Right kidney (tissue), 9 donors: ENCODE measurements at places on chromosomes 11 and 22.
A peak's percentile ranks its signal among the peaks of the same experiment; 100 is the strongest.

DNA sequence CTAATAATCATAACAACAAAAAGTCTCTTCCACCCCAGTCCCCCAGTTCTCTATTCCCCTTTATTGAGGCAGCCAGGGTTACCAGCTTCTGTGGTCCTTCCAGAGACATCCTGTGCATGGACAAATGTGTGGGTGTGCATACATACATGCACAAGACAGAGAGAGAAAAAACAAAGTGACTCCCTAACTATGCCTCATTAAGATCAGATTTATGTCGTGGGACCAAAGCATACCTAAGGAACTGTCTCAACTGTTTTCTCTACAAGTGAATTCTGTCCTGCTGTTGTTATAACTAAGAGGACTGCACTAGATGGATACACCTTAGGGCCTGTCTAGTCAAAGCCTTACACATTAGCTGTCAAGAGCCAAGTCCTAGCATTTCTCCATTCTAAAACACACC lies 106.7 kb downstream of the MRTFA start:
- DNase-seq, result no peak

DNA sequence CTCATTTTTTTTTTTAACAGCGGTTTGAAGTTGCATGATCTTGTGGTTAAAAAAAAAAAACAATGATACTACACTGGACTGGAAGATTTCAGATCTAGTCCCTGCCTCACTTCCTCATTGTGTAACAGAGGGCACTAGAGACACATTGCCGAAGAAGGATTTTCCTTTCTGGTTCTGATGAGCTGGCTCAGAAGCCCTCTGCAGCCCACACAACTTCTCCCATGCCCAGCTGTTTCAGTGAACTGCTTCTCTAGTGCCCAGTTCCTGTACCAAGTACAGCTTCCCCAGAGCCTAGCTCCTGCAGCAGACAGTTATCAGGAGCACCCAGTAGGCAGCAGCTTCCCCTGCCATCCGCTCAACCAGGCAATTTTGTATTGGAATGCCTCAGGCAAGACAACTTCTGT lies 29.5 kb upstream of the ANO5 start:
- no peak for DNase-seq

GRCh38 chr11:1358286-1358685 lies 31.4 kb upstream of the BRSK2 start:
- no peak for DNase-seq

- DNase-seq, result no peak
These were observed 16.0 kb upstream of the POU2AF1 start for GRCh38 chr11:111395081-111395480.

- peak; percentile 33 for DNase-seq
These were observed 1179.0 kb downstream of the LRRC4C start for GRCh38 chr11:40280159-40281051.

DNA sequence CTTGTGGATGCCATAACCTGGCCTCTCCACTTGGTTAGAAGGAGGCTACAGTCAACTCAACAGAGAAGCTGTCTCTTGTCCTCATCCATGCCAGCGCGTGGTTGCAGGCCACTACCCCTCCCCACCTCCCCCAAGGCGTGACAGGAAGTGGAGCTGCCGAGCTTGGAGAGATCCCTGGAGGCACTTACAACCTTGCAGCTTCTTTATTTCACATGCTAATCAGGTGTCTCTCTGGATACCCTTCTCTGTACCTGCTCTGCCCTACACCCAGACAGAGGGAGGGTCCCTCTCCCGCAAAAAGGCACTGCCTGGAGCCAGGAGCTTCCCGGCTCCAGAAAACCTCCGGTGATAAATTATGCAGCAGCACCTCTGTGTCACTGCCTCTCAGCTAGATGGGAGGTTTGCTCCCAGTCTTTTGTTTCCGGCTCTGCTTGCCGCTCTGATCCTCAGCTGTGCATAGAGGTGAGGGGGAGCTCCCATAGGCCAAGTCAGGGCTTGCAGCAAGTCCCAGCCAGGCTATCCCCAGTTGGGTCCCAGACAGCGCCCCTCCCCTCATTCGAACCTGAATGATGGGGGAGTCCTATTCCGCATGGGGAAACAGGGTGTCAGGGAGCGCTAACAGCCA lies 5.7 kb downstream of the LRP4 start:
- DNase-seq, result peak; percentile 67

- DNase-seq, result peak; percentile 7
These were observed 33.8 kb downstream of the OR2AG2 start for GRCh38 chr11:6737872-6738466.

- DNase-seq, result no peak
These were observed 6.8 kb downstream of the OMP start for GRCh38 chr11:77109236-77110019.

DNA sequence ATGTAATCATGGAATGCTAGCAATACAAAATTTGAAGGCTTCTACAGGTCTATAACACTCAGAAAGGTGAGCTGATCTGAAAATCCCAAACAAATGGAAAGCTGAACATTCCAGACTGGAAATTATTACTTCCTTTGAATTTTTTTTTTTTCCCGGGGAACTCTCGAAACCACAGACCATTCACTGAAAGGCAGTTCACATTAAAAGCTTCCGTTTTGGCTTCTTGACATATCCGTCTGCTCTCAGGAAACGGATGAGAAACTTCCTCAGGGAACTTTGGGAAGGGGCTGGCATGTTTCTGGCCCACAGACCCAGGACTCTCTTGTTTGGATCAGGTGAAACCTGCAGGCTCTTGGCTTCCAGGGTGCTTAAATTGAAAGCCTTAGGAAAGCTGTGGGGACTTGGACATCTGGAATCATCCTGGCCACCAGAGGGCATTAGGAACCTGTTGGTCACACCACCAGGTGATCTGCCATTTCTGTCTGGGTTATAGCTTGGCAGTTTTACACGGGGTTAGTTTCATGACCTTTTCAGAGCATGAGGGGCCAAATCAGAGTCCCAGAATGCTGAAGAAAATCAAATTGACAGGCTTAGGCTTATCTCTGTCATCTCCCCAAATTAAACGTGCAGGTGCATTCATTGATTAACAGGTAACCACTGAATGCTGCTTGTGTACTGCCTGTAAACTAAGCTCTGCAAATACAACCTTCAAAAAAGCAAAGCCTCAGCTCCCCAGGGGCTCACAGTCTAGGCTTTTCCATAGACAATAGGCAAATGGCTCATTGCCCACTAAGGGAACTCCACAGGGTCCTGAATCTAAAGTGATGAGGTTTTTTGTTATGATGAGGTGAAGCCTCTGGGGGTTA lies 22.7 kb upstream of the GRAMD1B start:
- DNase-seq, result peak; percentile 59

- DNase-seq, result no peak
These were observed 333.9 kb downstream of the OPCML start for GRCh38 chr11:133198438-133198837.

DNA sequence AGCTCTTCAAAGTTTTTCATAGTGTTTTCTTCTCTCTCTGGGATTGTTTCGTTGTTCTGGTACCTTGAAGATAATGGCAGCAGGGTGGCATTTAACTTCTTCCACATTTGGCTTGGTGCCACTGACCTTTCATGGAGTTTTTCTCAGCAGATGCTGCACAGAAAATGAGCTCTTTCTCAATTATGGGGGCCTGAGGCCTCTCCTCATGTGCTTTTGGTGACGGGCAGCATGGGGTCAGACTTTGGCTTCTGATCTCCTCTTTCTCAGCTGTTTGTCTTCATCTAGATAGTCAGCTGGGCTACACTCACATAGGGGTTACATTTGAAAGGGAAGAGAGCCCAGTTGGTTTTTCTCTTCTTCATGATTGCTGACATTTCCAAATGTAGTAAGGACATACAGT lies 76.3 kb downstream of the FAT3 start:
- no peak for DNase-seq

- no peak for DNase-seq
These were observed 149.0 kb downstream of the PKNOX2 start for GRCh38 chr11:125313271-125314219.

DNA sequence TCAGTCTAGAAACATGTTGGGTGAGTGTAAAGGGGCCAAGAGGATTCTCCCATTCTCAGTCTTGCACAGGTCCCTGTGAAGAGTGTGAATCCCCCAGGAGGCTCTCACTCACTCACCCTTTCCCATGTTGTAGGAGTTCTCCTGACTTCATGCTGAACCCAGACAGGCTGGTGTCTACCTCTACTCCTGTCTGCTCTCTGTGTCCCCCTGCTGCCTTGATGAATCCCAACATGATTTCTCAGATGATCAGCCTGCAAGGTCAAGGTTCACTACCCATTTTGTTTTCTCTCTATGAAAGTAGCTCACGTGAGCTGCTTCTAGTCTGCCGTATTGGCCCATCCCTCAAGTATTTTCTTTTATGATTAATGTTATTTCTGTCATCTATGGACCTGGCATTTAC lies 500.6 kb downstream of the ETS1 start:
- no peak for DNase-seq

- DNase-seq, result no peak
These were observed 114.9 kb downstream of the NAV2 start for GRCh38 chr11:19827399-19828135.

GRCh38 chr11:67601098-67601497 lies 5.6 kb upstream of the NDUFV1 start:
- no peak for DNase-seq

- DNase-seq, result no peak
These were observed 39.7 kb downstream of the ME3 start for GRCh38 chr11:86632499-86633269.

GRCh38 chr11:28657378-28658030 lies 549.3 kb downstream of the METTL15 start:
- DNase-seq, result no peak

GRCh38 chr22:40466976-40467375 lies 96.6 kb downstream of the SGSM3 start:
- no peak for DNase-seq

DNA sequence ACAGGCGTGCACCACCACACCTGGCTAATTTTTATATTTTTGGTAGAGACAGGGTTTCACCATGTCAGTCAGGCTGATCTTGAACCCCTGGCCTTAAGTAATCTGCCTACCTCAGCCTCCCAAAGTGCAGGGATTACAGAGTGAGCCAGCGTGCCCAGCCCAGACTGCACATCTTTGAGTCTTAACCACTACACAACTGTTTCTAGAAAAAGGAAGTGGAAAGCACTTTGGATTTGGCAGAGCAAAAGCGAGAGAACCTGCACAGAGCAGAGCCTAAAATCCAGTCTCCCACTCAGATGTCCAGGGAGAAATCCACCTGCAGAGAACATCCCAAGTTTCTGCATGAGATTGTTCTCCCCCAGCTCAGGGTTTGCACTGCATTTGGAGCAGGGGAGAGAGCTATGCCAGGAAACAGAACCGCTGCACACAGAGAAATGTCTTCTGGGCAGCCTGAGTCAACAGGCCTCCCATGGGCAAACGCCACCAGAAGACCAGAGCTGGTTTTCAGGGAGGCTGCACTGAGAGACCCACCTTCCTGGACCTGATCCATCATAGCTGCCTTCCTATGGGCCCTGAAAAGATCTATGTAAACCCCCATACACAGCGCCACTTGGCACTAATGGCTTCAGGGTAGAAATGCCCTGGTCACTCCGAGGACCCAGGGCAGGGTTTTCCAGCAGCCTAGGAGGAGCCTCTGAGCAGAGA lies 54.0 kb downstream of the RPUSD4 start:
- DNase-seq, result no peak

DNA sequence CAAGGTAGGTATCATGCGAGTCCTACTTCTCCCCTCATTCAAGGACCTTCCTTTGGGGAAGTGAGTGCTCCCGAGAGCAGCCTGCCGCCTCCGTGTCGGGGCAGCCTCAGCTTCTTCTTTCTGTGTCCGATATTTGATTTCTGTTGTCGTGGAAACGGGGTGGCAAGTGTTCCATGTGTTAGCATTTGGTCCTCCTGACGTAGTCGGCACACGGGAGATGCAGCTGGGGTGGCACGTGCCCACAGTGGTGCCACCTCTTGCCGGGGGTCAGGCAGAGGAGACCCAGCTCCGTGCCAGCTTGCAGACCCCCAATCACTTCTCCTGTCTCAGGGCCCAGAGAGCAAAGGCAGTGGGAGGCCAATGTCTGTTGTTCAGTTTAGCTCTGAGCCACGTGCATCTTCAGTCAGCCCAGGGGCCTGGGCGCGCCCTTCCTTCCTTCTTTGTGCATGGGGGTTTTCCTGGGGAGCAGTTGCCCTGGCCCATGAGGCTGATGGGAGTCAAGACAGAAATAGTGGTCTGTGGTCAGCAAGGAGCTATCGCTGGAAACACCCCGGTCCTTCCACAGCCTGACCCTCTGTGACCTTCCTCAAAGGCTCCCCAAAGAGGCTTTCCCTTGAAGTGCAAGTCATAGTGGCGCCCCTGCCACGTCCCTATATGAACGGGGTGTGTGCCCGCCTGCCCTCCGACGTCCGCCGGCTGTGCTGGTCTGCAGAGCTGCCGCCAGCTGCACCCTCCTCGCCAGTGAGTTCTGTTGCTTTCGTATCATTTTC lies 44.5 kb downstream of the PARVB start:
- DNase-seq, result no peak

DNA sequence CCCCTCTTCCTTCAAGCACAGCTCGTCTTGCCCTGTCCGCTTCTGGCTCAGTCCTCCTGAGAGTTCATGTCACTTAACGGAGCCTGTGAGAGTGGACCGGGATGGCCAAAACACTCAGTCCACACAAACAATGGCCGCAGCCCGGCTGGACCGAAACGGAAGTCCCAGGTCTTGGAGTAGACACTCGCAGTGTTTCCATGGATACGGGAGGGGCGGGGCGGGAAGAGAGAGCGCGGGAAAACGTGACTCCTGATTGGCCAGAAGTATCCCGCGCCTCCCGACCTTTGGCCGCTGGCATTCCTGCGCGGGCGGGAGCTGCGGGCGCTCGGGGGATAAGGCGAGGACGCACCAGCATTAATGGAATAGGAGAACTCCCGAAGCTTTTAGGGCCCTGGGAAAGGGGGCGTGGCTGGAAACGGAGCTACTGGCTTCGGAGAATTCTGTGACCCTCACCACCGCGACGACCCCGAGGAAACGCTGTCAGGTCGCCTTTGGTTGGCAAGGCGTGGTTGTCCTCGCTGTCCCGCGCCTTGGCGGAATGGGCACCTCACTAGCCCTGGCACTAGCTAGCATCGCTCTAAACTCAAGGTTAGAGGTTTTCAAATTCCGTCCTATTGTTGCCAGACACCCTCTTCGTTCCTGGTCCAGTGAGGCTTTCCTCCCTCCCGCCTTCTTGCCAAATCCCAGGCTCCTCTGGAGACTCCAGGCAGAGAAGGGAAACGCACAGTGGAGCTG lies at the start of the genes NLRP14 and ZNF214:
Gene NLRP14 (plus strand): TSS at position 297 of the 735 bp plus-strand sequence. CDS start 18,108 bp downstream, outside the sequence.
Gene ZNF214 (minus strand): TSS at position 164 of the 735 bp plus-strand sequence. CDS start 17,511 bp downstream, outside the sequence.
- DNase-seq, result peak; percentile 88

GRCh38 chr11:81990659-81991443 lies 742.8 kb downstream of the FAM181B start:
- DNase-seq, result no peak

DNA sequence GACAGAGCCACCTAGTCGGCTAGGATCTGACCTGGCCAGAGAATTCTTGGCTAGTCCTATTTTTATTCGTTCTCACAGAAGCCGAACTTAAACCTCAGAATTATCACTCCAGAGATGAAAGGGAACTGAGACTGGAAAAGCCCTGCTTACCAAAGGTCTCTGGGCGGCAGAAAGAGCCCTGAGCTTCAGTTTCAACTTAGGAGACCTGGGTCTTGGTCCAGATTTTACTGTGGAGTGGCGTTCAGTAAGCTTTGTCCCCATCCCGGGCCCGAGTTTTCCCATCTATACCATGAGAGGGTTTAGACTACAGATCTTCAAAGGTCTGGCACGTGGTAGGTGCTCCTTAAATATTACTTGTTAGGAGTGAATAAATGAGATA lies 516 bp downstream of the NEU3 start:
- no peak for DNase-seq
